ENCODE measurements at places on chromosomes 2 and 18.

DNA sequence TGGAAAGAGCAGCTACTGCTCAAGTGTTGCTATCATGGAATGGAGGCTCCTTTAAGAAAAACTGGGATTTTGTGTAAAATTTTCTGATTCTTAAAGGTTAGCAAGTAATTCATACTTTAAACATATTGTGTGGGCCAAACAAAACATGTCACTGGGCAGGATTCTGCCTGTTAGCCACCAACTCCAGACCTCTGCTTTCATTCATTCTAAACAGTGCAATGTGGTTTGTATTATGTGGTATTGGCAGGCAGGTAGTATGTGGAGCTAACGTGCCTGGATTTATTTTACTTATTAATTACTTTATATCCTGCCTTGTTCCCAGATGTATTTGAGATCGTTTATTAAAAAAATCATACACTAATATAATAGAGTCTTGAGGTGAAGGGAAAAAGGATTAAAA is 1521.3 kb upstream of the ACVR2A start:
- DNase-seq, result no peak

DNA sequence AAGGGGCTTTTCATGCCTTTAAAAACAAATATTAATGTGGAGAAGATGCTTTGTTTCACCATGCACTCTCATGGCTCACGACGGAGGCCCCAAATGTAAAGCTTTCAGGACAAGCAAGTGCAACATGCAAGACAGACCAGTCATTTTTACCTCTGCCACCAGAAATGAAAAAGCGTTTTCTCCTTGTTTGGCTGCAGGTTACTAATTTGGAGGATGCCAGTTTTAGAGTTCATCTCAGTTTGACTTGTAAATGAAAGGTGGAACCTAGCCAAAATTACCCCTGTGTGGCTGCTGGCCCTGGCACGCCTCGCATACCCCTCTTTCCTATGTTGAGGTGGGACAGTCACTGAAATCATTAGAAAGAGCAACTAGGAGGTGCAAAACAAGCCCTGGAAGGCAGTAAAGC is 138.6 kb downstream of the BCL2 start:
- no peak for DNase-seq

- DNase-seq, result peak; percentile 29
Observed at GRCh38 chr18:3014503-3015203, 1.7 kb upstream of the LPIN2 start.

GRCh38 chr2:219435701-219436100 is 1.1 kb downstream of the SPEG start:
- no peak for DNase-seq

DNA sequence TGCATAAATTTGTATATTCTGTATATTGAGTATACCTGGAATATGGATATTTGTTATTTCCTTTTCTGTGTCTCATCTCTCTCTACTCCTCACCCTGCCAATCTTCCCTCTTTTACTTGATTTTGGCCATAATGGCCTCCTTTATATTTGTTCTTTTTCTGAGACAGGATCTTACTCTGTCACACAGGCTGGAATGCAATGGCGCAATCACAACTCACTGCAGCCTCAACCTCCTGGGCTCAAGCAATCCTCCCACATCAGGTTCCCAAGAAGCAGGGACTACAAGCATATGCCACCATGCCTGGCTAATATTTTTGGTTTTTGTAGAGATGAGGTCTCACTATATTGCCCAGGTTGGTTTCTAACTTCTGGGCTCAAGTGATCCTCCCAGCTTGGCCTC is 30.5 kb downstream of the PREPL start:
- DNase-seq, result no peak

DNA sequence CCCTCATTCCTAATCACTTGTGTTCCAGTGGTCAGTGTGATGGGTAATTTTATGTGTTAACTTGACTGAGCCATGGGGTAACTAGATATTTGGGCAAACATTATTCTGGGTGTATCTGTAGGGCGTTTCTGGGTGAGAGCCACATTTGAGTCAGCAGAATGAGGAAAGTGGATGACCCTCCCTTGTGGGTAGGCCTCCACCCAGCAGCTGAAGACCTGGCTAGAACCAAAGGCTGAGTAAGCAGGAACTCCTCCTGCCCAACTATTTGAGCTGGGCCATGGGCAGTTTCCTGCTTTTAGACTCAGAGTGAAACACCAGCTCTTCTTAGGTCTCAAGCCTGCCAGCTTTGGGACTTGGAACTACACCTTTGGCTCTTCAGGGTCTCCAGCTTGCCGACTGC is 141.8 kb downstream of the ACKR3 start:
- peak; percentile 40 for DNase-seq

GRCh38 chr2:190333395-190333794 is 10.0 kb upstream of the INPP1 start:
- DNase-seq, result no peak

- DNase-seq, result peak; percentile 85
Observed at GRCh38 chr18:48715711-48716361, 177.0 kb downstream of the CTIF start.

DNA sequence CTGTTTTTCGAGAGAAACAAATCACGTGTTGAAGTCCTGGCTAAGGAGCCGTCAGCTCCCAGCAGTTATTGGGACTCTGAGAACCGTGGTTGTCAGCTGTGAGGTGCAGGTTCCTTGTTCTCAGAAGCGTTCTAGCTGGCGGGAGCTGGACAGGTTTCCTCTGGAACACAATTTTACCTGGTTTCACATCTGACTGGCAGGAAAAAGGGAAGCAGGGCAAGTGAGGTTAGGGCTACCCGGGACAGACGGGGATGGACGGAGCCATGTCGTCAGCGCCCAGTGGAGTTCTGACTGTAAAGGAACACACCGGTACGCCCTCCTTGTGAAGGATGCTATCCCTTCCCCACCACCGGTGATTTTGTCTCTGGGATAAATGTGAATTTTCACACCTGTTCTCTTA is 26.1 kb downstream of the ITGB1BP1 start:
- no peak for DNase-seq

DNA sequence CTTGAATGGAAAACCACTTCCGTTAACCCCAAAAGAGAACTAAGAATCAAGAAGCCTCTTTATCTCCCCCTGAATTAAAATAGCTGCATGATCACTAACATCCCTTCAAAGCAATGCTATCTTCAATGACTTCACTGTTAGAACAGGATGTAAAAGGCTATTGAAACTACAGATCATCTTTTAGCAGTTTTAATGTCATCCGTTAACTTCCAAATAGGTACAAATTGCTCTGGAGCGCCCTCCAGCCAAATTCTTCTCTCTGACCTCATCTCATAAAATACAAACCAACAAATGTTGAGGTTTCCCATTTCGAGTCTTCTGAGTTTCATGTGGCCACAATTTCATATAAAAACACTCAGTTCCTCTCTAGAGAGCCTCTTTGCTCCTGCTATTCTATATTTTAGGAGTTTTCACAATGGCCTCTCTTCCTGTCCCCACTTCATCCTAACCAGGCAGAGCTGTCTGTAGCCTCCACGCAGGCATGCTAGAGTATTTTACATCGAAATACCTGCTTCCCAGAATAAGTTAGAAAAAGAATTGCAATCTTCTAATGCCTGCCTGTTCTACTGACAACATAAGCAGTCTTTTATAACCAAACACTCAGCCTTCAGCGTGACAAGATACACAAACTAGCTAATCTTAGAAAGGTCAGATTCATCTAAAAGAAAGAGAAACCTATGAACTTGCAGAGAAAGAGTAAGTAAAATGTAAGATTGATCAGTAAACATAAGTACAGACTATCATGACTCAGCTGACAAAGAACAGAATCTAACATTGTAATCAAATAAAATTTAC is 37.9 kb downstream of the B4GALT6 start:
- no peak for DNase-seq

DNA sequence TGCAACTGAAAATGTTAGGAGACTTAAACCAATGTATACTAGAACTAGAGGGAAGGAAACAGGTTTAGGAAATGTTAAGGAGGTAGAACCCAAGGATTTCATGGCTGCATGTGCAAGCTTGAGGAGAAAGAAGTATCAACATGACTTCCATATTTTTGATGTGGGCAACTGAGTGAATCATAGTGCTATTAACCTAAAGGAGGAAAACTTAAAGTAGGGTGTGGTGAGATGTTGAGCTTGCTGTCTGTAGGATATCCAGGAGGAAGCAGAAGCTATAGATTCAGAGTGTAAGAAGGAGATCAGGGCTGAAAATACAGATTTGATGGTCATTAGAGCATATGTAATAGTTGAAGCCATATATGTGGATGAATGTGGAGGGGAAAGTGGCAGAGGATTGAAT is 31.5 kb downstream of the NDC80 start:
- no peak for DNase-seq

DNA sequence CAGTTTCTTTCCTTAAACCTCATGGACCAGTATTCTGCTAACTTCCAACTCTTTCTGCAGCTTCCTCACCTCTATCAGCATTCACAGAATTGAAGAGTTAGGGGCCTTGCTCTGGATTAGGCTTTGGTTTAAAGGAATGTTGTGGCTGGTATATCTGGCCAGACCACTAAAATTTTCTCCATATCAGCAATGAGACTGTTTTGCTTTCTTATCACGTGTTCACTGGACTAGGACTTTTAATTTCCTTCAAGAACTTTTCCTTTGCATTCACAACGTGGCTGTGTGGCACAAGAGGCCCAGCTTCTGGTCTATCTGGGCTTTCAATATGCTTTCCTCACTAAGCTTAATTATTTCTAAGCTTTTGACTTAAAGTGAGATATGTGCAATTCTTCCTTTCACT is 33.4 kb downstream of the SP3 start:
- no peak for DNase-seq

- no peak for DNase-seq
Observed at GRCh38 chr2:51717312-51717711, 685.4 kb upstream of the NRXN1 start.
